Left ventricle myocardium inferior (tissue), 1 donor: ENCODE measurements at places on chromosomes 2 and 18. TPM values are rescaled to one million over a fixed set of nuclear protein-coding genes. Genes with fewer than 3 reads are reported as not detected.

- no peak for DNase-seq
Measured at GRCh38 chr2:118618279-118618678, 229.2 kb downstream of the EN1 start.

DNA sequence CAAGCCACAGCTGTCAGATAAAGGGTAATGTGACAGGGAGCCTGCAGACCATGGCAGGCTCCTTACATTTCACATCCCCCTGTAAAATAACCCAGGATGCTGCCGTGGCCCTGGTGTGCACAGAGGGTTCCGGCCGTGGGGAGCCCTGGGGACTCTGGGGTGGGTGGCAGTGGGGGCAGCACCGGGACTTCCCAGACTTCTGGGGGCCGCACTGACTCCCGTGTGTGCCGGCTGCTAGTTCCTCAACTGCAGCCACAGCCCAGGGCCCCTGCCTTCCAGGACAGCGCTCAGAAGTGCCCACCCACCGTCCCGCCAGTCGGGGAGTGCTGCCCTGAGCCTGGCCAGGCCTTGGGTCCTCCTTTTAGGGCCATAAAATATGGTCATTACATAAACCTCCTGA is 56.5 kb downstream of the CIB4 start:
- DNase-seq = no peak

DNA sequence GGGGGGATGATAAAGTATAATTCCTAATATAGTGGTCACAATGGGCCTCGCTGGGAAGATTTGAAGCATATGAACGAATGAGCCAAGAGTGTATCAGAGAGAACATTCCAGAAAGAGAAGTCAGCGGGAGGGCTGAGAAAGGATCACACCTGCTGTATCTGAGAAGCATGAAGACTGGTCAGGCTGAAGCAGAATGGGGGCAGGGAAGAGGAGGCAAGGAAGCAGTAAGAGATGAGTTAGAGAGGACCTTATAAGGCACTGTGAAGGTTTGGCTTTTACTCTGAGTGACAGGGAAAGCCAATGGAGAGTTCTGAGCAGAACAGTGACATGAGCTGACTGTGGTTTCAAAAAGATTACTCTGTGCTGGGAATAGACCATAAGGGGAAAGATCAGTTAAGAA is 73.5 kb downstream of the CHN1 start:
- DNase-seq = no peak

DNA sequence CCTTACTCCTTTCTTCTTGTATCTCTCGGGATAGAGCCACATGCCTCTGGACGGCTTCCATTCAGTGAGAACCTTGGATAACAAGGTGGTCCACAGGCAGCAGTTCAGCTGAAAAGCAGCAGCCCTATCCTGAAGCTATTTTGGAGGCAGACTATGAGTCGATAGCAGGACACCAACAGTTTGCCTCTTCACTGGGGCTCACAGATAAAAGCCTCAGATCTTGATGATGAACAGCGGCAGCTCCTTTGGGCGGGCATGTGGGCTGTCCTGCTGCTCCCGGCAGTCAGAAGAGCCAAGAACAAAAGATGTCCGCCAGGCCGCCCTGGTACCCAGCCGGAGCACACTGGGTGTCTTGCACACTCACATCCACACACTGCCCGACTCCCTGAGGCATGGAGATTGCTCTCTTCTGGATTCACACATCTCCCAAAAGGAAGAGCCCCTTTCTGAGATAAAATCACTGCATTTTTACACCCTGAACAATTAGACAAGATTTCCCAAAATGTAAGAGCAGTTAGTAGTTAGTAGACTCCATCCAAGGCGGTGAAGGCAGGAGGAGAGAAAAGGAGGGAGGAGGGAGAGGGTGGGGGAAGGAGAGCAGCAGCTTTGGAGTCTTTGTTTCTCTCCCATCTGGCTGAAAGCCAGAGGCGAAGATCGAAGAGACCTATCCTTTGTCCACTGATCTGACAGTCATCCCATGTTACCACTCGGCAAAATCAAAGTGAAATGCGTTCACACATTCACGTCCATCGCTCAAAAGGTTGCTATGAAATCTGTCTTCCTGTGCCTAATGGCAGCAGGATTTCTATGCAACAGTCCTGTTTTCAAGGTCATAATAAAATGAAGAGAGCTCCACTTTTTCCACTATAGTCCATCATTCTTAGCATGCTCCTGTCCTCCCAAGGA is 90.1 kb upstream of the KLF7 start:
- no peak for DNase-seq

GRCh38 chr18:31010601-31011000 is 31.9 kb downstream of the DSC3 start:
- no peak for DNase-seq

DNA sequence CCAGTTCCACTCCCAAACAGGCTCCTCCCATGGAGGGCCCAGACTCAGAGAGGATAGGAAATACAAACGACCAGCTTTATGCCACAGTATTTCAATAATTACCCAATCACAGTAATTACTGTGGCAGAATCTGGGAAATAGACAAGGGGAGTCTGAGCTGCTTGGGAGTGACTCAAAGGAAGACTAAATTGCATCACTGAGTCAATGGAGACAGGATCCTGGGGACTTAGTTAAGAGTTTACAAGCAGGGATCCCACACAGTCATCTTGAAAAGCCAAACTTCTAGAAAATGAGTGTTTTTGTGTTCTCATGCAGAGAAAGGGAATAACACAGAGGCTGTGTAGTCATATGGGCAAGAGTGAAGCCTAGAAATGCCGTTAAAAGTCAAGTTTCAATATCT is 1142.1 kb downstream of the CNTNAP5 start:
- no peak for DNase-seq

DNA sequence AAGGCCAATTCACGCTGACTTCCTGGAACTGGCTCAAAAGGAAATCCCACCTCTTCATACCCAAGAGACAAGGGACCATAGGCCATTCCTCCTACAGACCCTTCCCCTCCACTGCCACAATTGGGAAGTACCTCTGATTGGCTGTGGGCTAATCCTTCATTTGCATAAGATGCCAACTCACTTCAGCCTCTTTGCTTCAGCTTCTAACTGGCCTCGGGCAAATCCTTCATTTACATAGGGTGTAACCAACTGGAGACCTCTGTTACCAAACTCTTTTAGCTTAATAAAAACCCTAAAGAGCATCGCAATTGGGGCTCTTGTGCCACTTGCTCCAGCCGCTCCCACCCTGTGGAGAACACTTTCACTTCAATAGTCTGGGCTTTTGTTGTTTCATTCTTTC is 38.2 kb downstream of the MC2R start:
- DNase-seq = no peak

DNA sequence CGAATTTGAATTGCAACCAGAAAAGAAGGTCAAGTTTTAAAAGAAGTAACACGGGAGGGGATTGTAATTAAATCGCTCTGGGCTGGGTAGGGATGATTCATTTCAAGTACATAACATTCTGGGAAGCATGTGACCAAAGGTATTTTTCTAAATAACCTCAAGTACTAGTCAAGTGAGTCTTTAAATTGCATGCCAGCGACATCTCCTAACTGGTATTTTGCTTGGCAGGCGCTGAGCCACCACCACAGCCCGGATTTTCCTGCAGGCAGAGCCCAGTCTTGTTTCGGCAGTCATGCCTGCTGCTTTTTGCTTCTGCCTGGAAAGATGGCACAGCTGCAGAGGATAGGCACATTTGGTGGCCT is 33.7 kb upstream of the NPAS2 start:
- DNase-seq = peak; percentile 39

DNA sequence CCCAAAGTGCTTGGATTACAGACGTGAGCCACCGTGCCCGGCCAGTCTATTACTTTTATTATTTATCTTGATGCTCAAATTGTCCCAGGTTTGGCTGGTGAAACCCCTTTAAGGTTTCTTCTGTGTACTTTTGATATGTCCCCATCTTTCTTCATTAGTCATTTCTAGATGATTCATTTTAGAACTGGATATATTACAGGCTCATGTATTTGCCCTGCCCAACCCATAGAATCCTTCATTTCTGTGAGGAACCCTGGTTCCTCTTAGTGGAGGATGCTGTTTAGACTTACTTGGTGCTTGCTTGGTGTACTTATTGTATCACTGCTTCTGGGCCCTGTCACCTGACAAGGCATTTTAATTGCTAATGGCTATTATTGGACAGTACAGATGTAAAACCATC is 40.1 kb downstream of the KCMF1 start:
- DNase-seq = no peak

DNA sequence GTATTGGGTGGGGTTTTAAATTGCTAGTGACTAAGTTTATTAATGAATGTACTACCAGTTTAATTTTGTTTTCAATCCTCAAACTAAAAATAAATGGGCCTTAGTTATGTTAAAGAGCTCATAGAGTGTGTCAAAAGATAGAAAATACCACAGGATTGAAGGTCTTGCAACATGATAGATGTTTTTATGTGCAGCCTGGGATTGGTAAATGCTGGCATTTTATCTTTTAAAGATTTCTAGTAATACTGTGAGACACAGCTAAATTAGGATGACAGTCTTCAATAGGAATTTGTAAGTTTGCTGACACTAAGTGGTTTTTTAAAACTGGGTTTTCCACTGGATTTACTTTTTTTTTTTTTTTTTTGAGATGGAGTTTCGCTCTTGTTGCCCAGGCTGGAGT is 122.3 kb downstream of the HAUS1 start:
- DNase-seq = no peak

DNA sequence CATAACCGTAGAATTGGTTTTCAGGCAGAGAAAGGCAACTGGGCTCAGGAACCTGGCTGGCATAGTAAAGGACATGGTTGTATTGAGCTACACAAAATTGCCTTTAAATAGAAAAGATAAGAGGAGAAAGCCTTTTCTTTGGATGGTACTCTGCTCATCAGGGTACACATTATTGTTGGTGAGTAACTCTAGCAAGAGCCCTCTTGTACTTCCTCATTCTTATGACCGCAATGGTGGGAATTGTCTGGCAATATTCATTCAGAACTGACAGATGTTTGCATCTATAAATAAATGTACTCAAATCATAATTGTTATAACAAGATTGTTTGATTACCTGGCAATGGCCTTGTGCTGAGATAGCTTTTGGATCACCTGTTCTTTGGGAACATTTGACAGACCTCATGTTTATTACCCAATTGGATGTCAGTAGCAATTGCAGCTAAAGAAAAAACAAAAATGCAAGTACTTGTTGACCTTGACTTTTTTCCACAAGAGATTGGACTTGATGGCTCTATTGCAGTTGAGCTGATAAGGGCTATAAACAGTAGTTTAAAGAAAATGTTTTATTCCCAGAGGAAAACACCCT is 43.9 kb downstream of the MEIS1 start:
- no peak for DNase-seq

- no peak for DNase-seq
Measured at GRCh38 chr2:46569061-46569560, 89.7 kb downstream of the TMEM247 start.

DNA sequence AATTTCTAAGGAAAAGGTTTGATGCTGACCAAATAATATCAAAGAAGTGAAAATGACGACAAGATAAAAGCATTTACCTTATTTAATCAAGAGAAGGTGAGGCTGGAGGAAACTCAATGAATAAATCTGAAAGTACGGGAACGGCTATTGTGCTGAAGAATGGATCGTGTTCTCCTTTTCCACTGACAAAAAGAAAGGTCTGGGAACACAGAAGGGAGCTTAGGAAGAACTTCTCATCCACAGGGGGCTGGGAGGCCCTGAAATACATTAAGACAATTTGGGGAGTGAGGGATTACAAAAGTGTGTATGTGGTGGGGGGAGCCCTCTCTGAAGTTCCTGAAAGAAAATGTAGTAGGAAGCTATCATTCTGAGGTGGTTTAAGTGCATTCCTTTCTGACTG is 582.3 kb downstream of the SLC4A3 start:
- no peak for DNase-seq

- DNase-seq = no peak
Measured at GRCh38 chr2:217904614-217904965, 98.2 kb downstream of the TNS1 start.

GRCh38 chr2:184611361-184612085 is 13.2 kb downstream of the ZNF804A start:
- no peak for DNase-seq

GRCh38 chr18:57343833-57344232 is 8.5 kb upstream of the ST8SIA3 start:
- no peak for DNase-seq

- no peak for DNase-seq
Measured at GRCh38 chr2:85751627-85752026, 2.2 kb upstream of the ATOH8 start.

- no peak for DNase-seq
Measured at GRCh38 chr2:5325523-5325922, 366.7 kb upstream of the SOX11 start.

- DNase-seq = no peak
Measured at GRCh38 chr2:187274146-187274545, 173.9 kb downstream of the CALCRL start.

DNA sequence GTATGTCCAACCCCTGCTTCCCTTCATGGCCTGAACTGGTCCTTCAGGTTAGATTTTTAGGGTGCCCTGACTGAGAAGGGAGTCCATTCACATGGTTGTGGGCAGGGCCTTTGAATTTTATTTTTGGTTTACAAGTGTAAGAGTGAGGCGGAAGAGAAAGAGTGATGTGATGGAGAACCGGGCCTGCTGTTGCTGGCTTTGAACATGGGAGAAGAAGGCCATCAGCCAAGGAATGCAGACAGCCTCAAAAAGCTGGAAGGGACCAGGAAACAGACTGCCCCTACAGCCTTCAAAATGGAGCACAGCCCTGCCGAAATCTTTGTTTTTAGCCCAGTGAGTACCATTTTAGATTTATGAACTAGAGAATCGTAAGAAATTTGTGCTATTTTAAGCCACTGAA is 105.0 kb downstream of the CDK15 start:
- DNase-seq = no peak

GRCh38 chr2:107385921-107386320 is 440.8 kb upstream of the RGPD4 start:
- DNase-seq = no peak

Gene ZFAND2B
- 19.7 TPM for total RNA-seq

Gene CNTNAP5
- total RNA-seq = not detected

Gene C2orf78
- not detected for total RNA-seq

Gene TMEM247
- not detected for total RNA-seq

Gene ZNF407
- total RNA-seq = 10.6 TPM

Gene UBE2E3
- 53.5 TPM for total RNA-seq

Gene G6PC2
- not detected for total RNA-seq

Gene ADCYAP1
- 0.19 TPM for total RNA-seq

Gene CTIF
- total RNA-seq = 60.0 TPM

Gene ABCG5
- total RNA-seq = not detected

Gene GREB1L
- 12.3 TPM for total RNA-seq
